ENCODE measurements at places on chromosomes 12 and 14.

GRCh38 chr12:39441963-39442830 lies 723 bp downstream of the KIF21A start:
- DNase-seq: peak; percentile 60

DNA sequence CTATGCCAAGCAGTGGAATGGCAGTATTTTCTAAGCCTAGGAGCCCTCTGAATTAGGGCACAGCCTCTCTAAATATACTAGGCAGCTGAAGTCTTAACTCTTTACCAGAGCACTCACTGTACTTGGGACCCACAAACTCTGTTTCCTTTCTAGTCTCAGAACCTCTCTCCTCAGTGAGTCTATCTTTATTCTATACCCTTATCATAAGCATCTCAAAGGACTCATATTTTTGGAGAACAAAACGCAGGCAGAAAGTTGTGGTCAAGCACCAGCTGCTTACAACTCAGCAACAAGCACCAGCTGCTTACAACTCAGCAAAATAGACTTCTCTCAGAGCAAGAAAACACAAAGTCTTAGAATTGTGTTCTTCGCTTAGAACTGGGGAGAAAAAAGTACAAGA lies 993 bp downstream of the CCDC196 start:
- DNase-seq: no peak

DNA sequence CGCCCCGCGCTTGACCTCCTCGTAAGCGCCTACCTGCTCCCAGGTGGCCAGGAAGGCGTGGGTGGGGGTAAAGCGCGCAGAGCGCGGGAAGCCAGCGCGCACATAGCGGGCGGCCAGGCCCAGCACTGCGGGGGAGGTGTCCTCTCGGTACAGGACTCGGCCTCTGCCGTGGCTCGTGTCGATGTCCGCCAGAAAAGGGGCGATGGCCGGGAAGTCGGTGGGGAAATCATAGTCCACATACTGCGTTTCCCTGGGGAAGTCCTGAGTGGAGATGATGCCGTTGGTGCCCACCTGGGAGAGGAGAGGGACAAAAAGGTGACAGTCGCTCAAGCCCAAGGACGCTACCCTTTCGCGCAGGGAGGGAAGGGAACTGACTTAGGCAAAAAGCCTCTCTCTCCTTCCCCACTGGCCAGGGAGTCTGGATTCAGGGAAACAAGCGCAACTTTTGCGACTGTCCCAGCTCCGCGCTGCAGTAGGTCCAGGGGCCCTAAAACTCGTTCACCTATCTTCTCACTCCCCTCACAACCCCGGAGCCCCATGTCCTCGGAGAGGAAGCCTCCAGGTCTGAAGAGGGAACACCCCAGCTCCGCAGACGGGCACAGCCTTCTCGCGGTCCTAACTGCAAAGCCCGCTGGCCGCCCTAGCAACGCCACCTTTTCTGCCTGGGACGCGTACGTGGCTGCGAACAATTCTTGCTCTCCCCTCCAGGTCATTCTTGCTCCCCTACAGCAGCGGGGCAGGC lies 815 bp downstream of the NID2 start:
- DNase-seq: peak; percentile 30

- no peak for DNase-seq
Measured at GRCh38 chr12:948238-948637, 1.3 kb downstream of the RAD52 start.

GRCh38 chr14:96727980-96728717 lies 69.0 kb upstream of the VRK1 start:
- DNase-seq: no peak
